Activated naive CD8-positive, alpha-beta T cell treated with anti-CD3 and anti-CD28 coated beads, Interleukin-2, amount 10 ng/mL, durations not matched to agents 7 days and 5 days (primary cell): ENCODE measurements at places on chromosomes 4 and X. TPM values are rescaled to one million over a fixed set of nuclear protein-coding genes. Genes with fewer than 3 reads are reported as not detected.

GRCh38 chr4:172758586-172759340, 409.8 kb upstream of the GALNT7 start:
- DNase-seq: no peak
- H3K4me3 ChIP-seq: no peak overlapping the region
- no peaks in the 10 kb centered on the region for H3K27me3 ChIP-seq
- no peak overlapping the region for H3K27ac ChIP-seq
- H3K36me3 ChIP-seq: no peaks in the 10 kb centered on the region

DNA sequence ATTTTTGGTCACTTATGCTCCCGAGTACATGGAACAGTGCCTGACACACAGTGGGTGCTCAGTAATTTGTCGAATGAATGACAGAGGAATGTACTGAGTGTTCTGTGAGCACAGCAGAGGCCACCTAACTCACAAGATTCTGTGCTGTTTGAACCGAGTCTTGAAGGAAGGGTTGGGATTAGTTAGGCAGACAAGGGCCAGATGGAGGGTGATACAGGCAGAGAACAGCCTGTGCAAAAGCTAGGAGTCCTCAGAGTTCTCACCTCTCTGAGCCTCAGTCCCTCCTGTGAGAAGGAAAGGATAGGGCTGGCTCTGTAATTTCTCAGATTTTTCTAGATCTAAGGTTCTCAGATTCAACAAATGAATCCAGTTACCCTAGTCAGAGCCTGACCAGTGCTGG, 108.8 kb downstream of the NHSL2 start:
- H3K4me3 ChIP-seq: no peak overlapping the region
- DNase-seq: no peak
- peaks cover 40% of the 10 kb centered on the region for H3K27me3 ChIP-seq
- H3K4me1 ChIP-seq: no peaks in the 10 kb centered on the region
- H3K36me3 ChIP-seq: no peaks in the 10 kb centered on the region

The AREG gene
- total RNA-seq: not detected

The ITGB1BP2 gene
- 6.6 TPM for total RNA-seq
